ENCODE measurements at places on chromosomes 3 and 15.

- no peak for DNase-seq
Observed at GRCh38 chr3:138270245-138270644, 59.4 kb downstream of the NME9 start.

- DNase-seq: peak; percentile 53
Observed at GRCh38 chr3:111968319-111969054, 10.3 kb upstream of the ABHD10 start.

GRCh38 chr15:88894348-88894818 lies 961 bp downstream of the HAPLN3 start:
- peak; percentile 16 for DNase-seq

DNA sequence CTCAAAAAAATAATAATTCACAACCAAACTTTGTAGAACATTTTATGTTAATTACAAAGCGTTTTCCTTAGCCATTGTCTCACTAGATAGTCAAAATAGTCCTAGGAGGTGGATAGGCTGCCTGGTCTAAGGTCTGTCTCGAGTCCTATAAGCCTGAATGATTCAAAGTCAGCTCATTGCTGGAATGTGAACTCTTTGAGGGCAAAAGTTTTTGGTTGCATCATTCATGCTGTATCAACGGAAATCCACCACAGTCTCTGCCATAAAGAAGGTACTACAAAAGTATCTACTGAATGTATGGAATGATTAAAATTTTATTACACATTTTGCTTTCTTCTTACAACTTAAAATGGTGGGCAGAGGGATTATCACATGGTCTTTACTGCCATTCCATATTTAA lies 387.3 kb upstream of the RARB start:
- no peak for DNase-seq

- no peak for DNase-seq
Observed at GRCh38 chr15:42036112-42036905, 15.5 kb upstream of the PLA2G4E start.

DNA sequence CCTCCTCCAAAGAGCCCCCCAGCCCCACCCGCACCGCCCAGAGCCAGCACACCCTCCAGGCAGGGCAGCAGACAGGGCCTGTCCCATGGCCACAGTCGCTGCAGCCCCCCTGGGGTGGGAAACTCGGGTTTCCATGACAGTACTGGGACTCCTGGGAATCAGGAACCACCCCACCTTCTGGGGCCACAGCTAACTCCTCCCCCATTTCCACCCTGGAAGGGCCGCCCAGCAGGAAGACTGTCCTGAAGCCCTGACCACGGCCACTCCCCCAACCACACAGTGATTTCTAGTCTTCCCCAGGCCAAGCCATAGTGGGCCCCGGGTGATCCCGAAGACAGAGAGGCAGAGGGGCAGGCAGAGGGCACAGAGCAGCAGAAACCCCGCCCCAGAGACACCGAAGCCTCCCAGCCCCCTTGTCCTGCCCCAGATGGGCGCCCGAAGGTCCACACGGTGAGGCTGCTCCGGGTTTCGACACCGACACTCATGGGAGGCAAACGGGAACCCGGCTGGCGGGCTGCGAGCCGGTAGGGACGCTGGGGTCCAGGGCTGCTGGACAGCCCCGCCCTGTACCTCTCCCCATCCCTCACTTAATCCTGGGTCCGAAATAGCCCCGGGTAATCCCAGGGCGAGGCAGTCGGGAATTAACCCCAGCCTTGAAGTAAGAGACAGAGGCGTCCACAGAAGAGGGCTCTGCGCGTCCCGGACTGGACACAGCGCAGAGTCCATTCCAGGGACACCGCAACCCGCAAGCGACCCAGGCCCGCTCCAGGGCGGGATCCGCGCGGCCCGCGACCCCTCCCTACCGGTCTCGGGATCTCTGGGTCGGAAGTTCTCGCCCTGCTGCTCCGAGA lies 138.4 kb downstream of the NUP210 start:
- DNase-seq: no peak

DNA sequence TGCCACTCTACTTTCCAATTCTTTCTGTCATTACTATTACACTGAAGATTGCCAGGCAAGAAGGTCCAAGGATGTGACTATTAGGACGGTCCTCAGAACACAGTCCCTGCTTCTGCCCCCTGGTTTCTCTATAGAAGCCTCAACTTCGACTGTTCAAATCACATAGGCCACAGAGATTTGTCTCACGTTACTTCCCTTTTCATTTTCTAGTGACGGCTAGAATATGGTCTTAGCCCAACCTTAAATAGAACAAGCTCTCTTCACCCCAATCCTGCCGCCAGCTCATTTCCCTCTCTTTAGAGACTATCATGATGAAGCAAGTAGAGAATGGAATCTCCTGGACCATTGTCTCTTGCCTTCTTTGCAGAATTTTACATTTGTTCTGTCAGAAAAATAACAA lies 84.9 kb downstream of the TIGIT start:
- no peak for DNase-seq

- DNase-seq: no peak
Observed at GRCh38 chr3:130604806-130605205, 87.8 kb downstream of the COL6A6 start.

Data from NCI-H1092 treated with DMSO at 0.1 percent for 48 hours (cell line).